ENCODE measurements at places on chromosomes 3 and 15.

- DNase-seq = no peak
Observed at GRCh38 chr15:47622055-47622454, 95.2 kb upstream of the SEMA6D start.

DNA sequence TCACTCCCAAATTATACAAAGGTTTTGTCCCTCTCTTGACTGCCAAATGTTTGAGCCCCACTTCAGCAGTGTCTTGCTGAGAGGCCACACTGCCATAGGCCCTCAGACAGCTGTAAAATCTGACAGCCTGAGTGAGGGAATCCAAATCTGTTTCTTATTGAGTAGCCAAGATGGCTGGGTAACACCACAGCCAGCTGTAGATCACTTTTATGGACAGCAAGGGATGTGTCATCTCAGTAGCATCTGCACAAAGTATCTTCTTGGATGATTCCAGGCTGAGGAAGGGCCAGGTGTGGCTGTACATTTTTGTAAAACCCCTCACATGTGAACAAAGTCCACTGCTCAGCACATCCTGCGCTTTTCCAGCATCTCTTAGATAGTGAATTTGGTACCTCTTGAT is 237.0 kb upstream of the LRTM1 start:
- peak; percentile 64 for DNase-seq

DNA sequence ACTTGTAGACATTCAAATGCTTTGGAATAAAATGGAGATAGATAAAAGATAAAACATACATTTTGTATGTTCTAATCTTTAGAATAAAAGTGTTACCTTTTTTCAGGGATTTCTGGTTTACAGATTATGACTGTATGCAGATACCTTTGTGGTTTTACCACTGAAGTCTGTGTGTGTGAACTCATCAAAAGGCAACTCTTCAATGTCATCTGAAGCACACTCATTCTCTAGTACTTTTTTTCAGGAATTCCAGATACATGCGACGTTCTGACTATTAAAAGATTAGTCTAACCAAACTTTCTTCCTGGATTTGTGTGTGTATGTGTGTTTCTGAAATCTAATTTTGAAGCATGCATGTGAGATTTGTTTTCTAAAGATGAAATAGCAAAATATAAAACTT is 188.6 kb downstream of the NLGN1 start:
- DNase-seq = no peak

DNA sequence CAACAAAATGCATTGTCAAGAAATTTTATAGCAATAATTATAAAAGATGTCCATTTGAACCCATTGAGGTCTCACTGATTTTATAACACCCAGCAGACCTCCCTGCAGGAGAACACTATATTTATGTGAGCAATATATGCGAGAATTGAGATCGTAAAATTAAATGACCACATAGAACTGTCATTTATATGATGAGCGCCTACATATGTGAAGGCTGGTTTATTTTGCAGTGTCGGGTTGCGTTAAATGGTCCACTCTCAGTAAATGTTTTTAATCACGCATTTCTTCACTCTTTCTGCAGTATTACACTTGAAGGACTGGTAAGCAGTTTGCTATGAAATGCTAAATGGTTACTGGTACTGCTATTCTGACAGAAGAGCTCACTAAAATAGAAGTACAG is 408.5 kb upstream of the AGTR1 start:
- DNase-seq = no peak

DNA sequence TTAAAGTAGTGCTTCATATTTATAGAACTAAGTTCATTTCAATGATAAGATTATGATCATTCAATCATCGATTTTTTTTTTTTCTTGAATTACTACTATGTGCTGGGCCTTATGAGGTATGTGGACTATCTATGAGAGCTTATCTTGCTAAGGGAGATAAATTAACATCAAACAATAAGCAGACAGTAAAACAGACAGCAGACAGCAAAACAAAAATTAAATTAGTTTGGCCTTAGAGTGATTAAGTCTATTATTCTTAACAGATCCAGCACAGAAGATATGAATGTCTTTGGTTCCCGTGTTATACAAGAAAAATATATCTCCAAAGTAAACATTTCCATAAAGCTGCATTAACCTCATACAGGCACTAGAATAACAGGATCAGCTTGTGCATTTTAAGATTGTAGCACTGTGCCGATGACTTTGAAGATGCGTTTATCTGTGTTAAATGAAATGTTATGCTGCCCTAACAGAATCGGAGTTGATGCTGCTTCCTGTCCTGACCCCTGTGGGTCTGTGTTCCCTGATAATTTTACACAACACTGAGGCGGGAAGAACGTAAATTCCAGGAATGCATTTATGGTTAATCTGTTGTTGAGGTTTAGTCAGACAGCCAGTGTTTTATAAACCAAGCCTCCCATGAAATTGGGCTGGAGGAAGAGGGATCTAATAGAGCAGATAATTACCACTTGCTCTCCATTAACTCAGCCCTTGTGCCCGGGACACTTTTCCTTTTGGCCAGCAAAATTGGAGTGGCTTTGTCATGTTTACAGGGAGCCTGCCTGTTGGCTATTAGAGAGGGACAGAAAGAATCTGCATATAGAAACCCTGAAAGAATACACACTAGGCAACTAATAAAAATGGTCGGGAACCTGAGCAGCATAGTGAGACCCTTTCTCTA is 80.8 kb downstream of the GHSR start:
- DNase-seq = no peak

GRCh38 chr3:17021614-17022013 is 136.9 kb downstream of the PLCL2 start:
- DNase-seq = no peak

DNA sequence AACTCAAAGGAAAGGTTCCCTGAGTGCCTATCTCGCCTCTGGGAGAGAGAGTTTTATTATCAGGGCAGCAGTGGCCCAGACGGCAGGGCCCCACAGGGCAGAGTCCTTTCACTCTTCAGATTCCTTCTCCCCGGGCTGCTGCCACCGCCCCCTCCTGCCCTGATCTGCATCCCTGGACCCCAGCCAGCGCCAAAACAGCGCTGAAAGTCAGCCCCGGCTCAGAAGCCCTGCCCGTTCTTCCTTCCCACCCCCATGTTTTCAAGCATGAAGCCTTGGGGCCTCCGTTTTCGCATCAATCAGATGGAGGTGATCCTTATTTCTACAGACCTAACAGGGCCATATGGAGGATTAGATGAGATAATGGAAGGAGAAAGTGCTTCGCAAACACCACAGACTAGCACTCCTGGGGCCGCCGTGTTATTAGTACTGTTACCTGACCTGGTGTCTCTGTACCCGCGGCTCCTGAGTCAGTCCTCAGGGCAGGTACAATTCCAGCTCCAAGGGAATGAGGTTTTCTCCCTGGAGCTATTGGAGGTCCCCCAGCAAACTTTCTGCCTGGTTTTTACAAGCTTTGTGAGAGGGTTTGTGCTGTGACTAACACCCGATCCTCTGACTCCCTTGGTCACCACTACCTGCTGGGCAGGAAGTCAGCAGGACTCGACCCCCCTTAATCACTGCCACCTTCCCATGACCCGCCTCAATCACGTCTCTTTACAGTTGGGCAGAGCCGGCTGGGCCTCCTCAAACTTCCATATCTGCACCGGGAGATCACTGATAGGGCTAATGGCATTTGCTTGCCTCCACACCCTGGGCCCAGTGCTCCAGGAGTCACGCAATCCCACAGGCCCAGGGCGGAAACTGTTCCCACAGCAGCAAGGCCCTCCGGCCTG is 39.5 kb upstream of the TSEN2 start:
- no peak for DNase-seq

DNA sequence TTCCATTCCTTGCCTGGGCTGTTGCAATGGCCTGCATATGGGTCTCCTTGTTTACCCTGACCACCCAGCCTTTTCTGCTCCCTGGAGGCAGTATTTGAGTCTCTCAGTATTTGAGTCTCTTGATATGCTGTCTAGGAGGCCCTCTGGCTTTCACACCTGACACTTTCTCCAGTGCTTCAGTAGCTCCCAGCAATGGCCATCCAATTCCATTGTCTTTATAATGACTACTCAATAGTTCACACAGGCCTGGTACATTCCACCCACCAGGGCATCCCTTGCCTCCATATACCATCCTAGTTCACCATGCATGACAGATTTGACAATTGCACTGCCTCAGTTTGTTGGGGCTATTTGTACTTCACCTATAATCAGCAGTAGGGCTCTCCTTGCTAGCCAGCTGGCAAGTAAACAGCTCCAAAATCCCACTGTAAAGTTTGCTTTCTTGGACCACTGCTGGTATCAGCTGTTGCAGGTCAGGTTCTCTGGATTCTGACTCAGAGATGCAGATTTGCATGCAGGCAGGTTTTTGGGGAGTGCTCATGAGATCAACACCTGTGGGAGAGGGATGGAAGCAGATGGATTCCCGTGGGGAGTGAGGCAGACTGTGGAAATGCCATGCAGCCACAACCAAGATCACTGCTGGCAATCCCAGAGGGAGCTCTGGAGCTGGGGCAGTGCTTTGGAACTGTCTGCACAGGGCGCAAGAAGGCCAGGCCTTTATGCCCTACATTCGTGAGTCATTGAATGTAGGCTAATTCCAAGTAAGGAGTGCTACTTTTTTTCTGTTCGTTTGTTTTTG is 19.1 kb upstream of the XIRP1 start:
- DNase-seq = no peak

DNA sequence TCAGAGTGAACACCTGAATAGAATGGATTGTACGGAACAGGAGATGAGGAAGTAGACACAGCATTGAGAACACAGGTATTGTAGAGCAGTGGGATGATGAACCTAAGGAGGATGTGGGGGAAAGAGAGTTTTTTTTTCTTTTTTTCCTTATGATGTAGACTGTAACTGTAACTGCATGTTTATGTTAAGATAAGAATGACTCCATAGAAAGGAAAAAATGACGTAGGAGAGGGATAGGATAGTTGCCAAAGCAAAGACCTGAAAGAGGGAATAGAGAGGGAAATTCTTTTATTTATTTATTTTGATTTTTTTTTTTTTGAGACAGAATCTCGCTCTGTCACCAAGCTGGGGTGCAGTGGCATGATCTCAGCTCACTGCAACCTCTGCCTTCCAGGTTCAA is 33.2 kb downstream of the APH1B start:
- no peak for DNase-seq

DNA sequence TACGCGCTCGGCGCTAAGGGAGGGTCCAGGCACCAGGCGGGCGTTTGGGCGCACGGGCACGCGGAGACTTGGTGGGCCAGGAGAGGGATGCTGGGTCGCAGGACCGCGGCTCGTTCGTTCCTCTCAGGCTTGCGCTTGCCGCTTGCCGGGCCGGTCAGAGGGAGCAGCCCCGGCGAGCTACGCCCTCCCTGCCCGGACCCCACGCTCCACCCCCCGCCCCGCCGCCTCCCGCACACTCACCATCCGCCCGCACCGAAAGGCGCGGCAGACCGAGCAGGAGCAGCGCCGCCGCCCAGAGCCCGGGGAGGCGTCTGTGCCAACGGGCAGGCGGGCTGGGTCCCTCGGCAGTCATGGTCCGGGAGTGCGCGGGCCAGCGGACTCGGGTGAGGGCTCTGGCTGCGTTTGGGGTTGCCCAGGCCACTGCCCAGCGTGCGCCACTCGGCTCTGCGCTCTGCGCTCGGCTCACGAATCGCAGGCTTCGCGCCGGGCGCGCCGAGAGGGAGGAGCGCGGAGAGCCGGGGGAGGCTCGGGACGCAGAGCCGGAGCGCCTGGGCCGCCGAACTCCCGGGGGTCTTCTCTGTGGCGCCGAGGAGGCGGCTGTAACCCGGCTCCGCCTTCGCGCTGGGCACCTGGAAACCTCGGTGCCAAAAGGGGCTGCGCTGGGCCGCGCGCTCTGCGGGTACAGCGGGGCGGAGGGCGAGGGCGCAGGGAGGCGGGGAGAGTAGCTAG is at the start of gene SUSD5:
Gene SUSD5, minus strand, starts transcription at position 365 of the 729 bp plus-strand sequence. Its CDS starts 13 bp downstream, at position 352.
- DNase-seq = no peak

DNA sequence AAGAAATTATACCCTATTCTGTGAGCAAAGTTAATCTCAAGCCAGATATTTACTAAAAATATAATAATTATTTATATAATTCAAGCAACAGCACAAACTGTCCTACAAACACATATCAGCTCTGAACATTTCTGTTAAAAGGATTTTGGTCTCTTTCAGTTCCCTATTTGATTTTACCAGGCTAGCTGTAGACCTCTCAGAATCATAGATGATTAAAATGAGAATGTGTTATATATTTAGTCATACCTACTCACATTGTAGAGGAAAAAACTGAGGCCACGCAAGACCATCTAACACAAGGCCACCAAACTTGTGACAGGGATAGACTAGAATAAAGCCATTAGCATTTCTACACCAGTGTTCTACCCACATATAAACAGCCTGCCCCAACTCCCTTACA is 28.5 kb downstream of the ACKR4 start:
- DNase-seq = no peak
